Lung (tissue), 17 donors: ENCODE measurements at places on chromosomes 13 and 19. TPM values are rescaled to one million over a fixed set of nuclear protein-coding genes. Genes with fewer than 3 reads are reported as not detected.

GRCh38 chr19:33302974-33303790 is 848 bp upstream of the CEBPA start:
- peak; percentile 67 for DNase-seq

DNA sequence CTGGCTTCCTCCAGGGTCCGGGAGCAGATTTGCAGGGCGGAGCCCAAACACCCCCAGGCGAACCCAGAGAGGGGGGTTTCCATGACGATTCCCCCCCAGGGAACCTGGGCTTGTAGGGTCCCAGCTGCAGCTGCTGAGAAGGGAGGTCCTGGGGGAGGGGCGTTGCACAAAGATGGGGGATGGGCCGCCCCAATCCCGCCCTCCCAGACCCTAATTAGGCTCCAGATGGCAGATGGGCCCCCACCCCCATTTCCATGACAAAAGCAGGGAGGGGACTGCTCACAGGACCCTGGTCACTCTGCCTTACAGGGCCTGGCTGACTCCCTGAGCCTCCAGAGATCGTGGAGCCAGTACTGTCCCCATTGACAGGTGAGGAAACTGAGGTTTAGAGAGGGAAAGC is 15.2 kb downstream of the ELAVL3 start:
- no peak for DNase-seq

- DNase-seq = no peak
Observed at GRCh38 chr19:6693681-6694080, 23.7 kb upstream of the TNFSF14 start.

DNA sequence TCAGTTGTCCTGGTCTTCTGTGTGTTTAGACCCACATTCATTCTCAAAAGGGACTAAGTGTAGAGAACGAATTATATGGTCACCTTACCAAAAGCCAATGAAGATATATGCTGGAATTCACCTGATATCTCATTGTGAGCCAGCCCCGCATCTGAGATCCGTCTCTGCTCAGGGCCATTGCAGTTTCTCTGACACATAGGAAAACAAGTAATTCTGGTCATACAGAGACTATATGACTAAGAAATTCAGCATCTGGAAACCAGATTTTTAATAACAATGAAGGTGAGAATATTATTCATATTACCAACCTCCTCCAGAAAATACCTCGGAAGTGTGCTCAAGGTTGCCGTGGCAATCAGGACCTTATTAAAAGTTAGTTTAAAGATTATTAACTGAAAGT is 278.6 kb upstream of the EDNRB start:
- no peak for DNase-seq

GRCh38 chr19:9531933-9532332 is 6.5 kb downstream of the ZNF426 start:
- no peak for DNase-seq

GRCh38 chr19:41801792-41802211 is 5.4 kb downstream of the CEACAM3 start:
- DNase-seq = no peak

- no peak for DNase-seq
Observed at GRCh38 chr19:3075605-3076431, 13.5 kb upstream of the TLE5 start.

DNA sequence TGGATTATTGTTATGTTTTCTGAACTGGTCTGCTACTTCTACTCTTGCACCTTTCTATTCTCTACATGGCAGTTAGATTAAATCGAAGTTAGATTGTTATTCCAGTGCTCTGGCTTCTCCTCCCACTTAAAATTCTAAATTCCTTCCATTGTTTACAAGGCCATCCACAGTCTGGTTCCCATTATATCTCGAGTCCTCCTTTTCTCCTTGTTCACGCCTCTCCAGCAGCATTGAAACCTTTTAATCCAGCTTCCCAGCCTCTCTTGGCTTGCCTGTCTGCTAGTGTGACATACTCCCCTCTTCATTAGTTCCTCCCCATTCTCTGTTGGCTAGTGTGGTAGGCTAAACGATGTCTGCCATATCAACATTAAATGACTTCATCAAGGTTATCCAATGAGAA is 54.5 kb downstream of the DNAJC15 start:
- DNase-seq = no peak

- peak; percentile 14 for DNase-seq
Observed at GRCh38 chr13:80740071-80740470, 399.1 kb upstream of the SPRY2 start.

- no peak for DNase-seq
Observed at GRCh38 chr19:50969413-50969760, at the start of gene KLK6. TSS of gene KLK6 (minus strand) at chr19:50969591. CDS start at chr19:50968104, 1,487 bp downstream.

- no peak for DNase-seq
Observed at GRCh38 chr19:8261347-8261746, 46.8 kb downstream of the CD320 start.

DNA sequence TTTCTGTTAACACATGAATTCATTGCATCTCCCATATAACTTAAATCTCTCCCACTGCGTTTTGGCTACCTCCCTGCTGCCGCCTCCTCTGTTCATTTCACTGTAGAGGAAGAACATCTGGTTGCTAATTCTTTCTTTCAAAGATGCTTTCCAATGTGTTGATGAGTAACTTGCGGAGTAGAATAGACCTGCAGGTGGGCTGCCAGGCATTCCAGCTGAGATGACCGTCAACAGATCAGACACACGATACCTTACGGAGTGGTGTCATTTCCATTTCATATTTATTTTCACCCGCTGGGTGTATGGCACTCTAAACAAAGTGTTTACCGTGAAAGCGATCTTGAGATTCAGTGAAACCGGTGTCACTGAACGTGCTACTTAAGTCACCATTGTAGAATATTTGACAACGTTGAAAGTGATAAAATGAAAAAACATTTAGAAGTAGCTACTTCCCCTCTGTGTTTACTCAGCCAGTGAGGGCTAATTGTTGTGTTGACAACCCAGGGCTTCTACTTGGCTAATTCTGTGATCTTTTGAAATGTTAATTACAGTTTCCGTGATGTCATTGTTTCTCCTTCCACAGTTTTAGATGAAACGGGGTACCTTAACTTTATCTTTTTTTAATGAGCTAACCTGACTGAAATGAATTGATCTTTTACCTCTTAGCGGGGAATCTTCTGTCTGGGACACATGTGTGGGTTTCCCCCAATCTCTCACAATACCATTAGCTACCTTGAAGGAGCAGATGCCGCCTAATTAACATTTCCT is 228.5 kb upstream of the ARGLU1 start:
- DNase-seq = no peak

DNA sequence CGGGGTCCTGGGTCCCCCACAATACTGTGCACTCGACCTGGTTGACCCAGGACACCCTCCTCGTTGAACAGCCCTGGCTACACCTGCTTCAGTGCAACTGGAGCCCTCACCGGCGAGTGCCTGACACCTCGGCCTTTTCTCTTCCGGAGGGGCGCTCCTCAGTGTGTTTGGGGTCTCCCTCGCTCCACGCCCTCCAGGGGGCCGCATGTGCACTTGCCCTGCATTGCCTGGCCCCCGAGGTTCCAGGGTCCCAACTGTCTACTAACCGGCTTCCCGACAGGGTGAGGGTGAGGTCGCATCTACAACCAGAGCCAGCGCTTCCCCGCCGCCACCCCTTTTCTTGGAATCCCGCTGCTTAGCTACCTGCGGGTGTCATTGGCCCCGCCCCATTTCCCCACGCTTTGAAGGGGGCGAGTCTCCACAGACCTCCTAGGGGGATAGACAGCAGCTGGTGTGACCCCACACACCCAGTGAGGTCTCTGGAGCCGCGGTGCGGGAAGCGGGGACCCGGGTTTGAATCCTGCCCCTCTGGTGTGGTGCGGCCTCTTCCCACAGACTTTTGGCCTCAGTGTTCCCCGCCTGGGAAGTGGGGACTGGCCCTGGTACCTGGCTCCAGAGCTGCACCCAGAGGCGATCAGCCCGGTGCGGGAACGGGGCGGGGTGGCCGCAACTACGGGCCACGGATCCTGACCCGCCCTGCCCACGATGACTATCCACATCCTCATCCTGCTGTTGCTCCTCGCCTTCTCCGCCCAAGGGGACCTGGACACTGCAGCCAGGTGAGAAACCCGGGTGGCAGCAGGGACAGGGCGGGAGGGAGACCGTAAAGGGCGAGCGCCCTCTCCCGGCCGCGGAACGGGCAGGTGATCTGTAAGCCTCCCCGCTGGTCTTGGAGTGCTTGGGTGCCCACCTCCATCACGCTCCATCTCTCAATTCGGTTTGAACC is at the start of gene ADM5:
ADM5 (plus strand) TSS at position 462 of the 946 bp plus-strand sequence; CDS start at position 706, 244 bp downstream.
- peak; percentile 49 for DNase-seq

DNA sequence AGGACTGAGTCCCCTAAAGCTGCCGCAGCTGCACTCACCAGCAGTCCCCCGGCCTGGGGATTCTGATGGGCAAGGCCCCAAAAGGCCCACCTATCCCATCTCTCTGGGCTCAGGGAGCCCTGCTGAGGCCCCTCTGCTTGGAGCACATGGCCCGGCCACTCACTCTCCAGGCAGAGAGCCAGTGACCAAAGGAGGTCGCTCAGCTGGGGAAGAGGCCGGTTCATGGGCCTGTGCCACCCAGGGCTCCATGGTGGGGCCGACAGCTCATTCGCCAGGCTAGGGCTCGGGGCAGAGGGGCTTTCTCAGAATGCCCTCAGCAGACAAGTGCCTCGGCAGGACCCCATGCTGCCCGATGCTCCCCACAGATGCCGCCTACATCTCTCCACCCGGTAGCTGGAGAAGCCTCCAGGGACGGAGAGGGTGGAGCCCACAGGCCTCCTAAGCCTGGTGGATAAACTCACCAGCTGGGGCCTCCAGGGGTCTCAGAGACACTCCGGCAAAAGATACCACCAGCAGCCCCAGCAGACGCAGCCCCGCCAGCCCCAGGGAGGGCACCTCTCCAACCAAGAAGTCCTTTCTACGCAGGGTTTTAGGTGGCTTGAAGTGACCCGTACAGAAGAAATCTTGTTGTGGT is 54.4 kb downstream of the MLLT1 start:
- no peak for DNase-seq

DNA sequence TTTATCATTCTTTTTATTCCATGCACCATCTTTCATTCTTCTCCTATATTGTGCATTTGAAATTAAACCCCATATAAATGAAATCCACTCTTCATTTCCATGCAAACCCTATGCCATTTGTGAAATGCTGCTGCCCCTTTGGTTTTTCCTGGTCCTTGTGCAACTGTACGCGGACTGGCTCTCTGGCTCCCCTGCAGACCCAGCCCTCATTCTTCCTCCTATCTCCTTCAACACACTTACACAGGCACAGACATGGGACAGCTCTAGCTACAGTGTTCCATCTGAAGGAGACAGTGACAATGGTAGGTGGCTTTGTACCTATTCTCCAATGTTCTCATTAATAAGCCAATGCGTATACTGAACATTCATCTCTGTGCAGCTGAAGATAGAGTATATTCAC is 81.6 kb downstream of the ESD start:
- DNase-seq = no peak

- DNase-seq = no peak
Observed at GRCh38 chr19:36421749-36422481, 3.5 kb upstream of the ZFP82 start.

DNA sequence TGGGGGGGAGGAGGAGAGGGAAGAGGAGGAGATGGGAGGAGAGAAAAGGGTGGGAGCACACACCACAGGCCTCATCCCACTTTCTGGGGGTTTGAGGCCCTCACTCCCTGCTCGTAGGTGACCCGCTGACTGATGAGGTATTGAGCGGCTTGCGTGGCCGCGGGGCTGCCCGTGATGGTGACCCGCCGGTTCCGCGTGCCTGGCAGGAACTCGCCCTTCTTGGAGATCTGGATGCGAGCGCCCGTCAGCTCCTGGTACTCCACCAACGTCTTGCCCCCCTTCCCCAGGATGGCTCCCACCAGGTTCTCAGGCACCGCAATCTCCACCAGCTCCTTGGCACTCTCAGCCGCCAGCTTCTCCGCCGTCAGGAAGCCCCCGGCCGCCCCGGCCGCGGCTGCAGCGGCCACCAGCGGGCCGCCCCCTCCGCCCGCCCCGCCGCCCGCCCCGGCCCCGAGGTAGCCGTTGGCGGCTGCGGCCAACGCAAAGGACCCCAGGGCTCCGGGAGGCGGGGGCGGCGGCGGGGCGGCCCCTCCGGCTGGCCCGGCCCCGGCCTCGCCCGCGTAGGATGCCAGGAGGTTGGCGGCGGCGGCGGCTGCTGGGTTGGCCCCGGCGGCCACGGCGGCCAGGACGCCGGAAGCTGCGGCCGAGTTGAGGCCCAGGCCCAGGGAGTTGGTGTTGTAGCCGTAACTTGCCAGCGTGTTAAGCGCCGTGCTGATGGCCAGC is 25.4 kb upstream of the NANOS2 start:
- DNase-seq = no peak

DNA sequence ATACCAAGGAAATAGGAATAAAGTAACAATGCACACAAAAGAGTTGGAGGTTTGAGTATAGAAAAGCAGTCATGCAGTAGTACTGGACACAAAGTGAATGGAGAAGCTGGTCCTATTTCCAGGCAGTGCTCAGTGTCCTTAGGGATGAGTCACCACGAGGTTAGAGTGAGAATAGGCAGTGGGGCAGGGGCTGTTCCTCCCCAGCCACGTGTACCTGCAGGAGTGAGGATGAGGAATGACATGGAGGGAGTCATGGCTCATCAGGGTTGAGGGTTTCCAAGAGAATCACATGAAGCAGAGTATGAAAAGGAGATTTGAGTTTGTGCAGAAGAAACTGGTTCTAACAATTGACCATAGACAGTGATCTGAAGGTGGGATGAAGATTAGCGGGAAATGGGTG is 74.8 kb upstream of the ZNF835 start:
- DNase-seq = no peak

DNA sequence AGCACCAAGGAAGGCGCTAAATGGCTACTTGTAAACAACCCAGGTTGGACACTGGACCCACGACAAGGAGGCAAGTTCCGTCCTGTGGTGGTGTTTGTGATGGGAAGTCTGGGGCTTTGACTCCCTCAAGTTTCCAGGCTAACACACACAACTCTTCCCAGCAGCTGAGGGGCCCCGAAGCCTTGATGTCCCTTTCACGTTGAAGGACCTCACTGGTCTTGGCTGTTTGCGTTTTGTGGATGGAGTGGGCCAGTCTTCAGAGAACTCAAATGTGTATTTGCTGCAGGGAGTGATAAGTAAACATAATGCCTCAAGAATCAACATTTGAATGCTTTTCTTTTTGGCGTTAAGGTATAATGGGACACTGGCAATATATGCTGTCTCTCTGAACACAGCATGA is 199.2 kb downstream of the TM9SF2 start:
- no peak for DNase-seq

AZU1 gene
- 2.1 TPM for total RNA-seq

BICRA gene
- total RNA-seq = 16.1 TPM

ZNF470 gene
- 4.3 TPM for total RNA-seq

PGLYRP2 gene
- total RNA-seq = not detected

IZUMO2 gene
- total RNA-seq = not detected

ATP4A gene
- not detected for total RNA-seq

ZNF230 gene
- total RNA-seq = 4.2 TPM
